Naive thymus-derived CD8-positive, alpha-beta T cell (primary cell): ENCODE measurements at places on chromosomes 2 and 18.

DNA sequence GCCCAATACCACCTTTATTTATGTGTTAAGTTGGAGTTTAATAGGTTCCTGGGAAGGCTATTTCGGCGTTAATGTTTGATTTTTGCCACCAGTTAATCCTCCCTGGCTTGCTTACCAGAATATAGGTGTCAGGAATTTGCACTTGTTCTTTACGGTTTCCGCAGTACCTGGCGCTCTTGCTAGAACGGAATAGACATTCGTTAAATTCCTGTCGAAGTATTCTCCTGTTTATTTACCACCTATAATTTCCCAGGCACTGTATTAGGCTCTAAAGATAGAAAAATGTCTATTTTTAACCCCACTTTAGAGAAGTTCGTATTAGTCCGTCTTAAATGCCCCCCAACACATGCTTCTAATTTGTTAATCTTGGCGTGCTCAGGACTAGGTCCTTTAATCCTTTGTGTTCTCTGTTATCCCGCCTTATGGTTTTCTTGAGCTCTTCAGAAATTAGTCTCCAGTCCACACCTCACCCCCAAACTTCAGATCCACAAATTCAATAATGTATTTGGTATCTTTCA is 575 bp downstream of the CCDC150 start:
- no peak for DNase-seq

DNA sequence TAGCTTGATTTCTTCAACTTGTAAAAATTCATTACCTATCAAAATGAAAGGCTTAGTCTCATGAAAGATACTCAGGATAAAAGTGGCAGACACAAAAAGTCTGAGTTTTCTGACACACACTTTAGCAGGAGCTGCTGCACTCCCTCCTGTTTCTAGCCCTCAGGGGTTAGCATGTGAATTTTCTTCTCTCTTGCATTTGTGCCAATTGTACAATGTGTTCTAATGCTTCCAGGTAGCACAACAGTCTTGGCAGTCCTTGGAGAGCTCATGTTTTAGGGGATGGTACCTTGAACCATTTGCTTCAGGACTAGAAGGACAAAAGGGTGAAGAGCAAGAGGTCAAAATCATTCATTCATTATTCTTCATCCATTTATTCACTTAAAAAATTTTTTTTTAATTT is 316.8 kb downstream of the AFF3 start:
- DNase-seq = no peak

- no peak for DNase-seq
Measured at GRCh38 chr2:130834931-130835765, 1.6 kb upstream of the ARHGEF4 start.

DNA sequence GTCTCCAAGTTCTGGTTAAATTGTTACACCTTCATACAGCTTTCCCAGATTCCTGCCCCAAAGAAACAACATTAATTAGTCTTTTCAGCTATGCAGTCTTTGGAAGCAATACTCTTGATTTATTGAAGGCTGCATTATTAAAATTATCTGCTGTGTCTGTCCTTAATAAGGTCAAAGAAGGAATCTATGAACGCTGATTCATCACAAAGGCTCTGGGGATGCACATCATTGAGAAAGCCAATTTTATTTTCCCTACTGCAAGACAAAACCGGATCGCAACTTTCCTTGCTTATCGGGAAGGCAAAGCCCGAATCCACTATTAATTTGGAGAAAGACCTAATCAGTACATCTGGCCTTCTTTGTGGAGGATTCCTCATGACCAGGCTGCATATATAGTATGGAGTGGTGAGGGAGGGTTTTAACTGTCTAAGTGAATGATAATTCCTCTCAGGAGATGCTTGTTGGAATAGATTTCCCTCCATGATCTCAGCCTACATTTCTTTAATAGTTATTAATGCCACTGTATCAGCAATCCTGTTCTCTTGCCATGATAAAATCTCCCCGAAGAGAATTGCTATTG is 224.6 kb downstream of the PIK3C3 start:
- no peak for DNase-seq

DNA sequence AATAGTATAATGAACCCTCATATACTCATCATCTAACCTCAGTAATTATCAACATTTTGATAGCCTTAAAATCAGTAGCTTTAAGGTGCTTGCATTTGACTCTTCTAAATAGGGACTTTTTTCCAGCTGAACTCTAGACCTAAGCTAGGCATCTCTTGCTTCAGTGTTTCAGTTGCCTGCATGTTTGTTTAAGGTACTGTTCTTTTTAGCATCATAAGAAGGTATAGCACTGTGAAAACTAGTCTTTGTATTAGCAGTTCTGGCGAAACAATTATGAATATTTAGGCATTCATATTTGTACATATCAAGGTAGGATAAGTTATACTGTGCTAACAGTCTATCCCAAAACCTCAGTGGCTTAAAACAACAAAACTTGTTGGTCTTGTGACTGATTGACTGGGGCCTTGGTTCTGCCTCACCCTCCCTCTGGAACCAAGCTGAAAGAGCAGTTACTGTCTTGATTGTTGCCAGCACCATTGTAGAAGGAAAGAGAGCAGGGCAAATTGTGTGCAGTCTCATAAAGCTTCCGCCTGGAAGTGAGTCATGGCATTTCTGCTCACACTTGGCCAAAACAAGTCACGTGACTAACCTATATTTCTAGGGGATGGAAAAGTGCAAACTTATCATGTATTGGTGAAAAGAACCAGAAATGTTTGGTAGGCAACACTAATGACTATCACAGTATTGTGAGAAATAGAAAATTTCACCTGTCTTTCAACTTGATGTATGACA is 24.3 kb downstream of the GALNT1 start:
- no peak for DNase-seq

DNA sequence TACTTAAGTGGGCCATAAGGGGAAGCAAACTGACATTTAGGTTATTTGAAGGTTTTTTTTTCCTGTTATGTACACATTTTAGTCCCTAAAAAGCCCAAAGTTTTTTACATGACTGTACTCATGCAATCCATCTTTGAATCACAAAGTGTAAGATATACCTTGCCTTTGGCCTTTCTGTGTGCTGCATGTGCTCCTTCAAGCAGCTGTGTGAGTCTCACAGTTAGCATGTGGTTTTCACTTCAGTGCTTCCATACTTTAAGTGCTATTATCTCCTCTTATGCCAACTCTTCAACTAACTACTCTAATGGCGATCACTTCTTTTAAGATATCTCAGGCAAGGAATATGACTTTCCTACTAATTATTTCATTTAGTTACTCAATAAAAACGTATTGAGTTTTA is 597.1 kb upstream of the ACVR2A start:
- DNase-seq = no peak

DNA sequence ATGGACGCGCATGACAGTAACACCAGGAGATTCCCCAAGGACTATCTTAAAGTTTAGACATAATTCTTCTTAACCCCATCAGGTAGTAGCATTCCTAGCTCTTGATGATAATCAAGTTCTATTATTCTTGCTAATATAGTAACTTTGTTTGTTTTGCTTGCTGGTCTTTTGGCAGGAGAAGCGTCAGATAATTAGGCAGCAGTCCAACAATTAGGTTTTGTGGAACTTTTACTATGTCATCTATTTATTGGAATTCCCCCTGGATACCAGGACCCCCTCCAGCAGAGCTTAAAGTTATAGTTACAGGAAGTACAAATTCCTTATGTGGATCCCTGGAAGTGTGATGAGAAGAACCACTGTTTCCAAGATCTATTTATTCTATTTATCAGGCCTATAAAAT is 1138.0 kb upstream of the FAM98A start:
- DNase-seq = no peak

- no peak for DNase-seq
Measured at GRCh38 chr2:38074764-38075506, 1.0 kb downstream of the CYP1B1 start.

GRCh38 chr2:128441341-128442052 is 122.8 kb upstream of the HS6ST1 start:
- no peak for DNase-seq

DNA sequence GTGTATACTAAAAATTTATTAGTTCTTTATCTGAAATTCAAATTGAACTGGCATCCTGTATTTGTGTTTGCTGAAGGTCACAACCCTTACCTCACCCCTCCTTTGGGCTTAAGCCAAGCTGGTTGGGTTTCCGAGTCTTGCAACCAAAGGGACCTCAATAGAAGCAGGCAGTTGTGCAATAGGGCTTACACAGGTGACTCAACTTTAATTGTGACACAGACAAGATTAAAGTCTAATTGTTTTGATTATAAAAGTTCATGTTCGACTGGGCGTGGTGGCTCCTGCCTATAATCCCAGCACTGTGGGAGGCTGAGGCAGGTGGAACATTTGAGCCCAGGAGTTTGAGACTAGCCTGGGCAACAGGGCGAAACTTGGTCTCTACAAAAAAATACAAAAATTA is 71.5 kb downstream of the RAB31 start:
- no peak for DNase-seq

GRCh38 chr18:55012008-55012407 is 52.7 kb upstream of the CCDC68 start:
- no peak for DNase-seq

GRCh38 chr18:26228562-26229260 is 2.5 kb downstream of the TAF4B start:
- no peak for DNase-seq

- DNase-seq = peak; percentile 35
Measured at GRCh38 chr18:63016270-63016669, 300.9 kb downstream of the PHLPP1 start.

- no peak for DNase-seq
Measured at GRCh38 chr2:128686881-128687555, 368.4 kb upstream of the HS6ST1 start.

DNA sequence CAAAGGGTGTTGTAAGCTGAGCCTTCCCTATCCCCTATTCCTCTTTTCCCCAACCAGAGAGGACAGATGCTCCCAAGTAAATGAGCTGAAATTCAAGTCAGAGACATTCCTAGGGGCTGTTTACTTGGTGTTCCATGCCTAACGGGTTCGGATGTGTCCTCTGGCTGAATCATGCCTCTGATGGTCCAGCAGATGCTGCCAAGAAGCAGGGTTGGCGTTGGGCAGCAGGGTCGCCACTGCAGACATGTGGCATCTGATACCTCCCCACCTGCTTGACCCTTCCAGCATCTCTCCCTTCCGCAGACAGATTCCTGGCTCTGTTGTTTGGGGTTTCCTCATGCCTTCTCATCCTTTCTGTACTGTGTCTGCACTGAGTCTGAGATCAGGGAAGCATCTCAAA is 108.3 kb downstream of the HNRNPLL start:
- no peak for DNase-seq

DNA sequence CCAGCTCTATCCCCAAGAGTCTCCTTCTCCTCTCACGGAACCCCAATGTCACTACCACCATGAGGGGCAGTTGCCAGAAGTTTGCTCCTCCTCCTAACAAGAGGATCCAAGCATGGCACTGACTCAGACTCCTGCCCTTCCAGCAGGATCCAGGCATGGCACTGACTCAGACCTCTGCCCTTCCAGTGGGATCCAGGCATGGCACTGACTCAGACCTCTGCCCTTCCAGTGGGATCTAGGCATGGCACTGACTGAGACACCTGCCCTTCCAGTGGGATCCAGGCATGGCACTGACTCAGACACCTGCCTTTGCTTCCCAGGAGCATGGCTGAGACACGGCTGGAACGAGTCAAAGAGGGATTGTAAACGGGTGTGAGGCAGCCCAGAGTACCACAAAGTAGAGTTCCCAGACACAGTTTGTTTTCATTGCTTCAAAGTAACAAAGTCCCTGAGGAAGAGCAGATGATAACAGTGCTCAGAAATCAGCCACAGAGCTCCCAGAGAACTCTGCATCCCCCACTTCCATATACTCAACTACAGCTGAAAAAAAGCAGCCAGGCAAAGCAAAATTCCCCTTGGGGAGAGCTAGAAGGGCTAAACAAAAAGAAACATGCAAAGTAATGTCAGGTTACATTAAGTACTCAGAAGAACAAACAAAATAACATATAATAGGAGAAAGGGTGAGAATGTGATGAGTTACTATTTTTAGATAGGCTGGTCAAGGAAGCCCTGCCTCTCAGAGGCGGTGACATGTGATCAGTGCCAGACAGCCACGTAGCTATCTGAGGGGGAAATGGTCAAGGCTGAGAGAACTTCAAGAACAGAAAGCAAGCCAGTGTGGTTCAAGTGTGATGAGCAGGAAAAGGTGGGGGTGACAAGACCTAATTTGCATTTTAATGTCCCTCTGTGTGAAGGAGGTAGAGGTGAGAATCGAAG is 3.0 kb downstream of the BUB1 start:
- no peak for DNase-seq

DNA sequence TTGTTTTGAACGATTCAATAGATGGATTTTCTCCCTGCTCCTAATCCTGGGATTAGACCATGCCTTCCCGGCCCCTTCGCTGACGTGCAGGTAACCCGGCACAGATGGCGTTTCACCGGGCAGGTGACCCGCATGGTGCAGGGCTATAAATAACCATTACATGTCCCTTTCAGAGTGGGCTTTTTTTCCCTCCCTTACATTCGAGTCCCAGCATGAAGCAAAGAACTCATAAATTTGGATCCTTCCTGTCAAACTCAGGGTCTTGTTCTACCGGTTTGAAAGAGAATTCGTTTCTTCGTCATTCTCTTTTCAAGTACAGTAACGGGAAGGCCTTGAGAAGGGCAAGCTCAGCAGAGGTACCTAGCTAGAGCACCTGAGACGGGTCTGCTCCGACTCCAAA is 46.1 kb downstream of the EDAR start:
- no peak for DNase-seq

DNA sequence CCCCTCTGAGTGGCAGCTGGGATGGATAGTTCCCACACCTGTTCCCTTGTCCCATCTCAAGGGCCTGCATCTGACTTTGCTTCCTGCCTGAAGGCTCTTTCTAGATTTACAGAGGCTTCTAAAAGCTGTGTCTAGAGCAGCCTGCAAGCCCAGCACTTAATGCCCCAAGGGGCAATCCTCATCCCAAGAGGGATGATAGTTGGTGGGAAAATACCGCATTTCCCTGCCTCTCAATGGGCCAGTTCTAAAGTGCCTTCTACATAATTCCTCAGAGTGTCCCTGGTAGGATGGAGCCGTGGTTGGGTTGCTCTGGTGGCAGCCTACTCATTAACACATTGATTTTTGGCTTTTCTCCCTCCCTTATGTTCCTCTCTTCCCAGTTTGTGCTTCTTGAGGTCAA is 29.5 kb downstream of the LAMA3 start:
- no peak for DNase-seq

GRCh38 chr2:157875641-157876065 is 477 bp downstream of the ACVR1 start:
- no peak for DNase-seq

DNA sequence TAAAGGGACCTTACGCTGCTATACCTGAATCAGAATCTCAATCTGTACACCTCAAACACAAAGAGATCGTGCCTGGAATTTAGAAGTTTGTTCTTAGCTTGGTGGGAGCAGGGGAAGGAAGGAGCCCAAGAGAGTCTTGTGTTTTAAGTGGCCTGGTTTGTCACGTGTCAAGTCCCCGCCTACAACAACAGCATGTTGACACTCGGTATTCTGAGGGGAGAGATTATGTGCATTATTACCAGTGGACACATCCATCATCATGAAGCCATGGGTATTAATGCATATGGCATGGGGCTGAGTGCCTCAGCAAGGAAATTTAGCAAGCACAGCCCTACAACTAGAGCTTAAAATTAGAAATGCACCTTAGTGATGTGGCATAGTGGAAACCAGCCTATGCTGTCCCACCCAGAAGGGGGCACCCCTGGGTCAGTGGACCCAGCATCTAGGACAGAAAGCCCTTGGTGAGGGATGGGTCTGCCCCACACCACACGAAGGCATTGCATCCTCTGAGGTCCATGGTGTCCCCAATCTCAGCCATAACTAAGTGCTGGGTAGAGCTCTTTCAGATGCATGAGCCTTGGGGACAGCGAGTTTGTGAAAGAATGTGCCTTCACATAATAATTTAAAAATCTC is 138.7 kb downstream of the MGAT5 start:
- DNase-seq = no peak

- DNase-seq = no peak
Measured at GRCh38 chr18:45662468-45662867, 47.2 kb downstream of the SLC14A2 start.
